ENCODE measurements at places on chromosomes 16 and 17.
A peak's percentile ranks its signal among the peaks of the same experiment; 100 is the strongest.

DNA sequence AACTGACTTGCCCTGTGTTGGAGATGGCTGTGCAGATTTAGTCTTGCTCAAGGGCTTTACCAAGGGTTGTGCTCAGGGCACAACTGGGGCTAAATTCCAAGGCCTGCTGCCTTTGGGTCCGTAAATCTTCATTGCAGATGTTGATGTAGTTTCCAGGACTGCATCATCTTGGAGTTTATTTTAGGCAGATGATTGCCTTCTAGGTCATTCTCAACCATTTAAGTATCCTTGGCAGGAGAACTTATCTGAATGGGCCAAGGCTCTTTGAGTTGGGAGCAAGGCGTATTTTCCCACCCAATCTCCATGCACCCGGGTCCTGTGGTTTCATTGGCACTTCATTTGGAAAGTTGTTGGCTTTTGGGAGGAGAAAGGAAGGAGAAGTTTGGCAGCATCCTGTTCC lies 200.3 kb downstream of the MSI2 start:
- DNase-seq: peak; percentile 20

- peak; percentile 74 for DNase-seq
These were observed 21.8 kb downstream of the KATNB1 start for GRCh38 chr16:57757326-57757786.

- no peak for DNase-seq
These were observed 2.3 kb upstream of the RPH3AL start for GRCh38 chr17:354651-355556.

GRCh38 chr16:54582631-54583250 lies 296.2 kb upstream of the IRX3 start:
- no peak for DNase-seq

DNA sequence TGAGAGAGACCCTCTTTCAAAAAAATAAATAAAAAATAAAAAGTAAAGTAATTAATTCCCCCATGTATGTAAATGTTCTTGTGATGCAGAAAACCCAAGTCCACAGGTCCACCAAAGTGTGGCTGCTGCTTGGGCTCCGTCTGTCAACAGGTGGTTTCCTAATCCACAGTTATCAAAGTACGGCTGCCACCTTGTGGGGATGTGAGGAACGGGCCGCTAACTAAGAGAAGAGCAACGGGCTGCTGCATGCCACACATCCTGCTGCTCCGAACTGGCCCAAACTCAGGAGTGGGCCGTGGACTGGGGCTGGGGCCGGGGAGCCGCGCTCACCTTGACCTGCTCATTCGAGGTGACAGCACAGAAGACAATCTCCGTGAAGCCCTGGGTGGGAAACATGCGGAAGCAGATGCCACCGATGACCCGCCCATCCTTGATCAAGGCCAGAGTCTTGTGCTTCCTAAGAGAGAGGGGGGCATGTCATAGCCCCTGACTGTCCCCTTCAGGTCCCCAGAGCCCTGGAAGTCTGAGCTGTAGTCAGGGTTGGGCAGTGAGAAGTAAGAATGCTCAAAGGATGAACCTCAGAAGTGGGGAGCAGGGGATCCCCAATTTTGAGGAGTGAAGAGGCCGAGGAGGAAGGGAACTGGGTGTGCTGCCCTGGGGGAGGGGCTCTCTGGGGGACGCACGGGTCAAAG lies 4.3 kb downstream of the KAT2A start:
- DNase-seq: peak; percentile 83

GRCh38 chr17:35171834-35172233 lies 22.4 kb downstream of the SLC35G3 start:
- peak; percentile 41 for DNase-seq

GRCh38 chr16:50497592-50497991 lies 50.6 kb upstream of the NKD1 start:
- no peak for DNase-seq

DNA sequence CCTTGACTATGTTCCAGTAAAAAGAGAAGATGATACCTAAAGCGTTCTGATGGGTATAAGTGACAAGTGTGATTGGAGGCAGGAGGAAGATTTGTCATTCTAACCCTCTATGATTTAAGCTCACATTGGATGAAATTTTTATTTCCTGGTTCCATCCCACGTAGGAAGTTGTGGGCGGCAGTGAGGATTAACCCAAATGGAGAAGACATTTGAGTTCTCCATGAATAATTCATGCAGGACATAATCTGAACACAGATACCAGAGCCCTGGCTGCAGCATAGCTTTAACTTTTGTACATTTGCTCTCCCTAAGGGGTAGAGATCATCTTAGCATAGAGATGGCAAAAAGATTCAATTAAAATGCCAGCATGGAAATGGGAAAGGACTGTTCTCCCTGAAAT lies 146.3 kb downstream of the SLC39A11 start:
- no peak for DNase-seq

Data from fibroblast of the aortic adventitia (primary cell).